ENCODE measurements at places on chromosomes 3 and 15.

DNA sequence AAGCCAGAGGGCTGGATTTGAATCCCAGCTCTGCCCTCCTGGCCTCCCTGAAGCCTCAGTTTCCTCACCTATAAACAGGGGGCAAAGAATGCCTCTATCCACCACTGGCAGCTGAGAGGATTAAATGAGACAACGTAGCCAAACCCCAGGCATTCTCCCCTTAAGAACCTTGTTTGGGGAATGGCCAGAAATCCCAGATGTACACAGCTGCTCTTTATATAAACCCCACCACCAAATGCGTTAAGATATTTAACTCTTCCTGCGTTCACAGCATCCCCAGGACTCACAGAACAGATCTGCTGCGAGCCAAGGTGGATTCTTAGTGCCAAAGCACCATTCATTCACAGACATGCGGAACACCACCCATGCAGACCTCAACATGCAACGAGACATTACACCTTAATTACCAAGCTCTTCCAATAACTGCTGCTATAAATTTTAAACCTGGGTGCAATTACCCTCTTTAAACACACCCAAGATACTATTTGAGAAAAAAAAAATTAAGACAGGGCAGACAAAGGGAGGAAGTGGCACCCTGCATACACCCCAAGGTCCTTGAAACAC lies 5.2 kb downstream of the TLE3 start:
- DNase-seq: no peak

DNA sequence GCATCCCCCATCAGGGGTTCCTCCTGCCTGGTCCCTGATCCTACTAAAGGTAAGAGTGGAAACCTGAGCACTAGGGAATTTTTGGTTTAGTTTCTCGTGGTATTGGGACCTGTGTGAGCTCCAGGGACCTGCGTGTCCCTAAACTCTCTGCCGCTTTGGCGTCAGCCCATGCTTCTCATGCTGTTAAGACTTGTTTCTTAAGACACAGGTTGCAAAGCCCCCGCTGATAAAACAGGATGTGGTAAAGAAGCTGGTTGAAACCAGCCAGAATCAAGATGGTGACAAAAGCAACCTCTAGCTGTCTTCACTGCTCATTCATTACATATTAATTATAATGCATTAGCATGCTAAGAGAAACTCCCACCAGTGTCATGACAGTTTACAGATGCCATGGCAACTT lies 64.6 kb downstream of the LYZL4 start:
- DNase-seq: no peak

GRCh38 chr3:40985195-40985594 lies 214.1 kb upstream of the CTNNB1 start:
- no peak for DNase-seq

GRCh38 chr3:96622878-96623277 lies 191.5 kb upstream of the EPHA6 start:
- DNase-seq: no peak

DNA sequence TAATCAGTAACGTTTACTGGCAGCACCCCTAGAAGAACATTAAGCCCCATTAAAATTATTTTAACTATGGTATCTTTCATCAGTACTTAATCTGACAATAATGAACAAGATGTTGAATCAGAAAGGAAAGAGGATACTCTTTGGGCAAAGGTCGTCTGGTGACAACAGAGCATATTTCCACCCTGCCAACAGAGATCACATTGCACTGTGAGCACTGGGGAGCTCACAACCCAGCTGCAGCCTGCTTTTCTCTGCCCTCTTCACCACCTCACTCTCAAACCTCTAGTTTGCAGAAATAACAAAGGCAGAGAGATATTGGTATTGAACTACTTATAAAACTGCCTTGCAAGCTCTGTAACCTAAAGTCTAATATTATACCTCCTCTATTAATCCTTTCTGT lies 130.0 kb downstream of the FBN1 start:
- no peak for DNase-seq

GRCh38 chr15:35427091-35427490 lies 118.9 kb downstream of the DPH6 start:
- DNase-seq: no peak

DNA sequence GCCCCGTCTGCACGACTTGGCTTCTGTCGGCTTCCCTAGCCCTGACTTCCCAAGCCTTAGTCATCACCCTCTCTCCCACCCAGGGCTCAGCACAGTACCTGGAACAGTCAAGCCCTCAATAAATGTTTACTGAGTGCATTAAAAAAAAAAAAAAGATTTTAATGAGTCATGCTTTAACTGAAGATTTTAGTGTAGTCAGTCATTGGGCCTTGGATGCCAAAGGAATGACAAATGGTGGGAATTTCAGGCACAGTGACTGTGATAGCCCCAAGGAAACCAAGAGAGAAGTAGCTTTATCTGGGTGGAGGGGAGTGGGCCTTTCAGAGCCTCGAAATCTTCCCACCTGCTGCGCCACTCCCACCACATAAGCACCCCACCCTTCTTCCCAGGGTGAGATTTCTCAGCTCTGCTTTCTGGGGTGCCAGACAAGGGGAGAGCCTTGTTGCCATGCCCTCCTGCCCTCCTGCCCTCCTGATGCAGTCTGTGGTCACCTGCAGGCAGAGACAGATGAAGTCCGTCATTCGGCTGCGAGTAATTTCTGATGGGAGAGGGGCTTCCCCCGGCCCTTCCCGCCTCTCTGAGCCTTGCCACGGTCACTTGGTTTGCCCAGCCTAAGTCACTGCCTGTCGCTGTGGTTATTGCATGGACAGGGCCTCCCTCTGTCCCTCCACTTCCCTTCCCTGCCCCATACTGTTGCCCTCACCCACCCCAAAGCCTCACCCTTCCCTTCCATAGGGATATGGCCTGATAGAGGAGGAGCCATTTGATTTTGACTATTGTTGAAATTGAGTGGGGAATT lies 41.8 kb downstream of the SMAD3 start:
- no peak for DNase-seq

GRCh38 chr3:183917776-183918175 lies 33.1 kb upstream of the PARL start:
- no peak for DNase-seq

DNA sequence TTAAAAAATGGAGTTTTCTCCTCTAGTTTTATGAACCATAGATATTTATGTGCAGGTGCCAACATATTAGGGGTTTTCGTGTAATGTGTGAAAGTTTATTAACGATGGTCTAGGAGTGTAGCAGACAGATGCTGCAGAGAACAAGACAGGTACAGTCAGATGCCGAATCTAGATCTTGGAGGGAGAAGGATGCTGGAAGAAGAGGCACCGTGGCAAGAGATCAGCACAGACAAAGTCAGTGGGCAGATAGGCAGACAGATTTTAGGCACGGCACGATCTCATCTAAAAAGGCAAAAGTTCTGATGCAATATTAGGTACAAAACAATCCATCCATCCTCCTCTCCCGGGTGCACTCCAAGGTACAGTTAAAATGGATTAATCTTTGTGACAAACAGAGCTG lies 161.6 kb downstream of the TIGIT start:
- no peak for DNase-seq
